ENCODE measurements at places on chromosomes 2 and 18.

GRCh38 chr2:203743441-203743981 is 37.1 kb downstream of the CD28 start:
- peak; percentile 87 for DNase-seq

GRCh38 chr2:16869711-16870110 is 204.1 kb upstream of the CYRIA start:
- DNase-seq, result no peak

GRCh38 chr2:239047420-239047819 is 199.5 kb downstream of the TWIST2 start:
- no peak for DNase-seq

DNA sequence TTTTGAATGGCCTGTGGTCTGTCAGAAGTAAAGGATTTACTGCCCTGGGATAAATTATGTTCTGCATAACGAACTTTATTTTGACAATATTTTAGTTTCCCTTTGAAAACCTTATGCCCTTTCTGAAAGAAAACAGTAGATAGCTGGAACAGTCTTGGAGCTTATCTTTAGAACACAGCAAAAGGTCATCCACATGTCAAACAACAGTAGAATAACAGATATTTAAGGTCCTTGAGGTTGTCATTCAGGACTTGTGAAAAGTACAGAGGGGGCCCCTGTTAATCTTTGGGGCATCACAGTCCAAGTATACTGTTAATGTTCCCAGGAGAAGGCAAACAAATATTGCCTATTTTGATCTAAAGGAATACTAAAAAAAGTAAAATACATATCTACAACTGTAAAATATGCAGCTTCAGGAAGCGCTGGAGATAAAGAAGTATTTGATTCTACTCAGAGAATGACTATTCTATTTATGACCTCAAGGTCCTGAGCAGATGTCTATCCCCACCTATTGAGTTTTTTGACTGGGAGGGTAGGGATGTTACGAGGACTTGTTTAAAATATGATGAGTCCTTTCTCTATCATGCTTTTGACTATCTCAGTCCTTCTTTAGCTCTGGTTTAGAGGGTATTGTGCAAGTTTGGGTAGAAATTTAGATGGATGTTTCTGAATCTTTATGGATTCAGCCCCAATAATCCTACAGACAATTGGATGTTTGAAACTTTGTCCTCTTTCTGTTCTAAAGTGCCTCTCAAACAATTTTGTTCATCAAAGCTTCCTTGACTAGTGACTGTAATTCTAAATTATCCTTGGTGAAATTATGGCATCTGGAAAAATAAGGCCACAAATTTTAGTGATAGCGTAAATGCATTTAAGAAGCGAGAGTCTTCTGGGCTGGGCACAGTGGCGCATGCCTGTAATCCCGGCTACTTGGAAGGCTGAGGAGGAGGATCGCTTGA is 25.1 kb upstream of the TMEM214 start:
- DNase-seq, result no peak

DNA sequence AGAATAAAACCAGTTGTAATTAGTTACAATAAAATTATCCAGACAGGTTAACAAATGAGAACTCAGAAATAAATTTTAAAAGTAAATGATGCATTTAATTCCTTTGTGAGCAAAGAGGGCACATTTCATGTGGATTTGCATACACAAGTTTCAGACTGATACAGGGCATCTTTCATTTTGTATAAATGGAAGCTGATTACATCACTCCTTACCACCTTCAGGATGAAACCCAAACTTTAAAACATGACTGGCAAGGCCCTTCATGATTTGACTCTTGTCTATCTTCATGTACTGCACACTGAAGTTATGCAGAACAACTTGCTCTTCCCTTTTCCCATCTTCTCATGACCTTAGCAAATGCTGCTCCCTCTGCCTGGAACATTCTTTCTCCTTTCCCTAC is 26.9 kb downstream of the EFEMP1 start:
- DNase-seq, result no peak

DNA sequence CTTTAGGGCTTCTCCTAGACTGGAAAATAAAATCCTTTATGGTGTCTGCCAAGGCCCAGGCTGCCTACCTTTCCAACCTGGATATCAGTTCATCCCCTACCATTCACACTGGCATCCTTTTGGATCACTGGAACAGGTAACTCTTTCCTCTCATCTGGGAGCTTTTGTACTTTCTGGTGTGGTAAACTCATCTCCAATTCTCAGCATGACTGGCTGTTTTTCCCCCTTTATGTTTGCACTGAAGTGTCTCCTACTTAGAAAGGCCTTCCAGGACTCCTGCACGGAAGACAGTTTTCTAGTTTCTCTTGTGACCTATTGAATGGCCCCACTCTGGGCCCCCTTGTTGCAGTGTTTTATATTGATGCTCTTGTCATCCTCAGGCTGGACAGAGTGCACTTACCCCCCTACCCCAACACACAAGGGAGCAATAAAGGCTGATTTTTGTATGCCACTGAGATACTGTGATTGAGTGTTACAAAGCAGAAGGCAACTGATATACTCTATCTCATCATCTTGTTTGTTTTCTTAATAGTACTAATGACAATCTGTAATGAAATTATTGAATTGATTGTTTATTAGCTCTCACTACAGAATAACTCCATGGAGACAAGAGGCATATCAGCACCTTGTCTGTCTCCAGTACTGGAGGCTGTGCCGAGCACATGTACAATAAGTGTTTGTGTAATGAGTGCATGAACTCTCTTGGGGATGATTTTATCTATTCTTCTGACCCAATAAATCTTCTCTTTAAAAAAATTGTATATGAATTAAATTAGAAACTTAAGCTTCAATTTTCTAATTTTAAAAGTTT is 129.9 kb downstream of the PIEZO2 start:
- no peak for DNase-seq

GRCh38 chr2:43332653-43333052 is 106.2 kb upstream of the ZFP36L2 start:
- no peak for DNase-seq

DNA sequence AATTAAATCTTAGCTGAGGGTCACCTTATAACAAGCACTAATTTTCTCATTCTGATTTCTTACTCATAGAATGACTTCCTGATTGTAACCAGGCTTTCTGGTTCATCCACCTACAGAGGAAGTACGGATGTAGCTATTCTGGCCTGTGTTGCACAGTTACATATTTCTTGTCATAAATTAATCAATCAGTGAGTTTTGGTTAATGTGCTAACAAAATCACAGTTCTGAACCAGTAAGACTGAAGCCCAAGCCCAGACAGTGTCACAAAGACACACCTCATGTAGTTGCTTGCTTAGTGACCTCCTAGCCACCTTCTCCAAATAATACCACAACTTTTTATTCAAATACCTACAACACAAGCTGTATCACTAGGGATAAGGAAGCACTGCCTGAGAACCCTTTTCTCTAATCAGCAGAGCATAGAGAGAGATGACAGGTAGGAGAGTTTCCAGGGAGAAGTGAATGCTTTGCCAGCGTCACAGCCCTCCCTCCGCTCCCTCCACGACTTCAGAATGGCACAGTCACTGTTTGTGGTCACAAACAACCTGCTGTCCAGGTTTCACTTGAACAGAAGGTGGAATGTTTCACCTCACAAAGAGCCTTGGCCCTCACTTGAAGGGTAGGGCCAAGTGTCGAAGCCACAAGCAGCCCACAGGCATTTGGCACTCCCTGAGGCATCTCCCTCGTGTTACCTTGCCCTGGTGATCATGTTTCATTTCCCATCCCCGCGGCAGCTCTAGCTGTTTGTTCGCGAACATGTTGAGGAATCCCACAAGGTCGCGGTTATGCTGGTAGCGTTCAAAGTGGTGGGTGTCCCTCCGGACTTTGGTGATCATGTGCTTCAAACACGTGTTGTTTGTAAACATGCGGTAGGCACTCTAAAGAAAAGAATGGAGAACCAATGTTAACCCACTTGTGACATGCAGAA is 120.8 kb upstream of the STK17B start:
- no peak for DNase-seq

- no peak for DNase-seq
These were observed 1096.6 kb downstream of the TSN start for GRCh38 chr2:122851972-122852531.

- no peak for DNase-seq
These were observed at the start of gene ERMN for GRCh38 chr2:157325786-157326185. Gene ERMN (minus strand): TSS chr2:157325824. CDS start chr2:157325642, 182 bp downstream.

DNA sequence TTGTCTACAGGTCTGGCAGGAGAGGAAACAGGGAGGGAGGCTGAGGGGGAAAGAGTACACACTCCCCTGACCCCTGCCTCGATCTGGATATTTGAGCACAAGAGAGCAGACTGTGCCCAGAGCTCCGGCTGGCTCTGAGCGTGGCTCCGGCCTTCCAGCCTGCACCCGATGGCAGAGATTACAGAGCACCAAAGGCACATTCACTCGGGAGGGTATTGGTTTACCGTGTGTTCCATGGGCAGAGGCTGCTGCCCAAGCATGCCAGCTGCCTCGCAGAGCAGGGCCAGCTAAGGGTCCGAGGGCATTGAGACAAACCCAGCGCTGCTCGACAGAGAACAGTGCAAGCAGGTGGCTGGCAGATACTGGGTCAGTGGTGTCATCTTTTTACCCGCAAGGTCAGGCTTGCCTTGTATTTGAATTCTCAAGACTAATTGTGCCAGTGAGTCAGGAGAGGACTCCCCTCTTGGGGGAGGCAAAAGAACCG is 132.2 kb downstream of the TNS1 start:
- DNase-seq, result no peak

DNA sequence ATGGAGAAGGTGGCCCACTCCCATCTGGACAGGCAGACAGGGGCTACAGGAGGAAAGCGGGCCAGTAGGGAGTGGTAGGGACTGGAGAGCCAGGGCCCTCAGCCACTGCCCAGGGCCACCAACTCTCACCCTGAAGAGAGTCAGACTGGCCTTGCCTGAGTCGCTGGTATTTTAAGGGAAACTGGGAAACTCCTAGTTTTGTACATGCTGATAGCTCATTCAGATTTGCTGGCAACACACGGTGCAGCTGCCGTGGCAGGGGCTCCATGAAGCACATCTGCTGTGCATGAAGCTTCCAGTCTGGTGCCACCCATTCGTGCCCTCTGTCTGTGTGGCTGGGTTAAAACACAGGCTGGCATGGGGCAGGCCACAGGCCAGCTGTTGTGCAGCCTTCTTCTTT is 137.3 kb upstream of the GLI2 start:
- DNase-seq, result no peak

GRCh38 chr2:172216477-172216876 is 113.8 kb upstream of the DLX2 start:
- DNase-seq, result no peak

- no peak for DNase-seq
These were observed 64.6 kb downstream of the TRPM8 start for GRCh38 chr2:233981574-233982420.

DNA sequence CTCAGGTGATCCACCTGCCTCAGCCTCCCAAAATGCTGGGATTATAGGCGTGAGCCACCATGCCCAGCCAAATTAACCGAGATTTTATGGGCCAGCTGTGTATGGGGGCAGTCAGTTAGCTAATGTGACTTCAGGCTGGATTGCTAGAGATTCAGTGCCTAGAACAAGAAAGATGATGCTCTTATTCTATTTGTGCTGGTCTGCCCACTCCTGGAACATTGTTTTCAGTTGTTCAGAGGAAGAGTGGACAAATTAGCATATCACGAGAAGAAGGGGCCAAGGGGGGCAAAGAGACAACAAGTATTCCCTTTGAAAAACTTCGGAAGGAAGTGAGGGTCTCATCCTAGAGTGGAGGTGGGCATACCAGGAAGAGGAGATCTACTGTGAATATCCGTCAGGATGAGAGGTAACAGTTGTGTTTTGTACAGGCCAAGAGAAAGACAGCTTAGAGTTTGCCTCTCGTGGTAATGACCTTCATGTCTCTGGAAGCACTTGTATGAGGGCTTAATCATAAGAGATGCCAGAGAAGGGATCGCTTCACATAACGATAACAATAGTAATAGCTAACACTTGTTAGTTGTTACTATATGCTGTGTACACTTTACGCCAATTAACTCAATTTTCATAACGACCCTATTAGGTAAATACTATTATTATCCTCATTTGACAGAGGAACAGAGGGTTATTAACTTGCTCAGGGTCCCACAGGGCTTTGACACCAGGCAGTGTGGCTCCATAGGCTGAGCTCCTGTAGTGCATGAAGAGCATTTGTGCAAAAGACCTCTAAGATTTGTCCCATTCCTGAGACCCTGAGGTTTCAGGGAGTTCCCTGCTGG is 138.3 kb downstream of the DDX1 start:
- peak; percentile 30 for DNase-seq

DNA sequence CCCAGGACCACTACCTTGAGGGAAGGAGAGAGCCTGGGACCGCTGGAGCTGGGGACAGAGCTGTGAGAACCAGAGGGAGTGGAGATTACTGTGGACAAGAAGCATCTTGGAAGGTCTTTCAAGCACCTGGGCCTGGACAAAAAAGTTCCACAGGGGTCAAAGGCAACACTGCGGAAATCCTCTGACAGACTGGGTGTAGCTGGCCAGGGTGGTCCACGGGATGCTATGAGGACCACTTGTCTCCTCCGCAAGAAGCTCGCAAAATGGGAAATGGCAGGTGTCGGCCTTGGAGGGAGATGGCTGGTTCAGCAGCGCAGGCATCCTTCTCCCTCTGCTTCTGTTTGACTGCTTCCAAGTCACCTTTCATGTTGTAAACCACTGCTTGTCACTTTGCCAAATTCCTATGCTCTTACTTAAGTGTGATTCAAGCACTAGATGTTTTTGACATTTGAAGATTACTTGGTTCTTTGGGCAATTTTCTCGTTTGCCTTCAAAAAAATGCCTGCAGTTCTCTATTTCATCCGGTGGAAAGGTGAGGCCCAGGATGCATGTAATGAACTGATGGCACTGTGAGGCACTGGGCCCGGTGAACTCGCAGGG is 27.7 kb downstream of the KLHL29 start:
- peak; percentile 84 for DNase-seq

GRCh38 chr2:40096360-40096759 is 317.3 kb upstream of the THUMPD2 start:
- DNase-seq, result peak; percentile 65

DNA sequence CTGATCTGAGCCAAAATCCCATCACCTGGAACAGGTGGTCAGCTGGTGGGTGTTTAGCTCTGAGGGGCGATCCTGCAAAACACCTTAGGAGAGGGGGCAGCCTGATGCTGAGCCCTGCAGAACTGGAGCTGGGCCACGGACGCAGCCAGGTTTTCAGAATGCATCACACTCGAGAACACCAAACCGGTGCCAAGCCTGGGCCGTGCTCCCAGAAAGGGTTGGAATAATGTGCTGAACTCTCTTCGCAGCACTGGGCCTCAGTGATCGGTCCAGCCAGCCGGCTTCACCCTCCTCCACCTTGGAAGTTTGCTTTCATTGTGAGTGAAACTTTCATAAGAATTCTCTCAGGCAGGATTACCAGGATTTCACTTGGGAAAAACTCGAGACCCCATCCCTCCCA is 56.5 kb upstream of the TTC39C start:
- DNase-seq, result no peak
